ENCODE measurements at places on chromosomes 3 and 15.
A peak's percentile ranks its signal among the peaks of the same experiment; 100 is the strongest.

GRCh38 chr15:71611553-71612396, 198.6 kb upstream of the NR2E3 start:
- DNase-seq = no peak

- peak; percentile 50 for DNase-seq
These were observed at the start of gene GMNC for GRCh38 chr3:190862209-190863118. Gene GMNC, minus strand, starts transcription at chr3:190862694. Its CDS starts 79 bp downstream, at chr3:190862615.

GRCh38 chr3:21979706-21980105, 228.7 kb upstream of the ZNF385D start:
- no peak for DNase-seq

- DNase-seq = no peak
These were observed 131.1 kb upstream of the NSMCE3 start for GRCh38 chr15:29400701-29401100.

DNA sequence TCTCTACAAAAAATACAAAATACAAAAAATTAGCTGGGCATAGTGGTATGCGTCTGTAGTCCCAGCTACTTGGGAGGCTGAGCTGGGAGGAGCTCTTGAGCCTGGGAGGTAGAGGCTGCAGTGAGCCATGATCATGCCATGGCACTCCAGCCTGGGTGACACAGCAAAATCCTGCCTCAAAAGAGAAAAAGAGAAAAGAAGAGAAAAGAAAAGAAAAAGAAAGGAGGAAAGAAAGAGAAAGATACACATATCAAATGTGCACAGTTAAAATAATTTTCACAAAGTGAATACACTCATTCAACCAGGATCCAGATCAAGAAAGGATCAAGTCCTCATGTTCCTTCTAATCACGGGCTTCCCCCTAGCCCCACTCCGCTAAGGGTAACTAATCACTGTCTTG, 5.8 kb upstream of the C15orf61 start:
- DNase-seq = no peak

- DNase-seq = no peak
These were observed 9.7 kb upstream of the RIOX2 start for GRCh38 chr3:97981886-97982285.
